Naive thymus-derived CD8-positive, alpha-beta T cell (primary cell): ENCODE measurements at places on chromosomes 16 and 17.

DNA sequence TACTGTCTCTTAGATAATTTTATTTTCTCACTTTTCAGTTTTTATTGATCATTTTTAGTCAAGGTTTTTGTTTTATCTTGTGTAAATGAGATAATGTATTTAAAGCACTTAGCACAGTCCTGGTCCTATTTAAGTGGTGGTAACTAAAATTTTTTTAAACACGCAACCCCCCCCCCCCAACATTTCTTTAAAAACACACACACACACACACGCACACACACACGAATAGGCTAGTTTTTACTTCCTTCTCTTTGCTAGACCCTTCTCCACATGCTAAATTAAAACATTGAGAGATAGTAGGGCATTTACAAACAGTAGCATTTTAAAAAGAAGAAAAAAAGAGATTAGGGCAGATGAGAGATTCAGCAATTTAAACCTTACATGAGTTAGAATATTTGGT, 5.0 kb downstream of the NFATC3 start:
- DNase-seq: no peak

- DNase-seq: no peak
Observed at GRCh38 chr17:79667746-79668145, 56.9 kb upstream of the RBFOX3 start.

GRCh38 chr17:30002088-30002487, 60.7 kb downstream of the EFCAB5 start:
- DNase-seq: no peak

GRCh38 chr17:27496437-27496943, 40.2 kb downstream of the KSR1 start:
- no peak for DNase-seq

DNA sequence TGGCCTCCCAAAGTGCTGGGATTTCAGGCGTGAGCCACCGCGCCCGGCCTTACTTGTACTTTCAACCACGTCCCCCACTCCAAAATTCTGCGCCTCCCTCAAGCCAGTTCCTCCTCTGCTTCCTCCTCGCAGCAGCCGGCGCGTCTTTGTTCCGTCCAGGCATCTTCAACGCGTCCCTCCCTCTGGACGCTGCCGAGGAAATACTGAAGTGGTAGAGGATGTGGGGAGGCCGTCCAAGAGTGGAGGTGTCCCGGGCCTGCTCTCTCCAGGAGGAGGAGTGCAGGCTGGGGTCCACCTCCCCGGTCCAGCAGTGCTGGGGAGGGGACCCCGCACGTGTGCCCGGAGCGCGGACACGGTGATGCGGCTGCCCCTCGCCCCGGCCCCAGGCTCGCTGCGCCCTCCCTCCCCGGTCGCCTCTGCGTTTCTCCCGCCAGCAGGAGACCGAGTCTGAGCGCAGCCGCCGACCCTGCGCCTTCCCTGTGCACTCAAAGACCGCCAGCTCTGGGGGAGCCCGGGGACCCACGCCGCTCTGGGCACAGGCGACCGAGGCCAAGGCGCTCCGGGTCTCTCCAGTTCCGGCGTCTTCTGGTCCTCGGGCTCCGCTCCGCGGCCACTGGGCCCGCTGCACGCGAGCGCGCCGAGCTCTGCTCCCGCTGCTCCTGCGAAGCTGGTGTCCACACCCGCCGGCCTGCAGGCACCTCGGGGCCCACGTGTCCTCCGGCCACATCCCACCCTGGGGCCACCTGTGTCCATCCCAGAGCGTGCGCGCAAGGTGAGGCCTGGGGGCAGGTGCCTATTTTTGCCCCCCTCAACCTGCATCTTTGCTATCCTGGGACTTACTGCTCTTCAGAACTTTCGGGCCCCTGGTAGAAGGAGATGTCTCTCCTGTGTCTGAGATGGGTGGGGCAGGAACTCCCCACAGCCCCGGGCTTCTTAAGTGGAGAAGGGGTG, 31.7 kb downstream of the OSBPL7 start:
- DNase-seq: no peak

DNA sequence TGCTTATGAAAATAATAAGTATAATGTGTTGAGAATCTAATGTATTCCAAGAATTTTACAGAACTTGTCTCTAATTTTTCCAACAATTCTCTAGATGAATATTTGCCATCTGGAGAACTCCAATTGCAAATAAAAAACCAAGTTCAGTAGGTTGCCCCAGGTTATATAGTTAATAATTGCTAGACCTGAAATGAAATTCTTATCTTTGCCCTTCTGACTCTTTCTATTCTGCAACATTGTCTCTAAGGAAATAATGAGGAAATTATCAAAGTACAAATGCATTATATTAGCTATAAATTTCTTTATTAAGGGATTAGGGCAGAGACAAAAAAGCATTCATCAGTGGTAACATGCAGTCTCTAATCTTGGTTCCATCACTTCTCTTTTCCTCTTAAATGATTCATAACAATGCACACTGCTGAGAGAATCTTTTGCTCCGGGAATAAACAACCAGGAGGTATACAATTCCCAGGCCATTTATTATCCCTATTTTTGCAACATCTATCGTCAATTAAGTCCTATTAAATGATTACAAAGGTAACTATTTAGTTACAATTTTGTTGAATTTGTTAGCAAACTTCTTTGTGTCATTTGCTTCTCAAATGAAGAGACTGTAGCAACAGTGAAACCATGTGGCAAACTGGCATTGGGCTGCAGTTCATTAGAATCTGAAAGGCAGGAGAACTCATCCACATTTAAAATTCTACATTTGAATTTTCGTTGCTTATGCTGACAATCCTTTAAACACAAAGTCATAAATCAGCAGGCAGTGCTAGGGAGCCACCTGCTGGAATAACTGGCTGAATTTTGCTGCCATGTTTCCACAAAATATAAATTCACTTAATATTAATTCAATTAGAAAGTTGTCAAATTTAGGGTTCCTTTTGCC, 349.6 kb downstream of the KIF2B start:
- no peak for DNase-seq

GRCh38 chr16:57277586-57277985, 6.9 kb downstream of the PLLP start:
- DNase-seq: peak; percentile 60

DNA sequence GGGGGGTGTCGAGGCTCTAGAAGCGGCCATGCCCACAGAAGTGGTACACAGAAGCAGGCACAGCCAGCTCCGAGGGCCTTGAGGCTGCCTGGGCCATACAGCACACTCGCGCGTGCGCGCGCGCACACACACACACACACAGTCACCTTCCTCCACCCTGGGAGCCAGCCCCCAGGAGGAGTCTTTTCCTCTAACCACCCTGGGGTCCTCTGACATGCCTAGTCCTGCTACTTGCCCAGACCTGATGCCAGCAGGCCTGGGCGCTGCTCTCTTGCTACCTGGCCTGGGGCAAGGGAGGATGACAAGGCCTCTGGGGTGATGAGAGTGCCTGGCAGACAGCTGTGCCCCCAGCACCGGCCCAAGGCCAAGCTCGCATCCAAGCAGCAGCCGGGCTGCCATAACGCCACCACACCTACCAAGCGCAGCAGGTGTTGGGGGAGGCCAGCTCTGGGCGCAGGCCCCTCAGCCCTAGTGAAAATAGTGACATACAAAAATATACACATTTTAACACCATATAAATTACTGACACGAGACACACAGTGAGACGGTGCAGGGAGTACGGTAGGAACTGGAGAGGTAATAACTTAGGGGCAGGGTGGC, 41.1 kb downstream of the TSC2 start:
- no peak for DNase-seq

GRCh38 chr16:19578378-19578971, 23.0 kb downstream of the VPS35L start:
- no peak for DNase-seq

DNA sequence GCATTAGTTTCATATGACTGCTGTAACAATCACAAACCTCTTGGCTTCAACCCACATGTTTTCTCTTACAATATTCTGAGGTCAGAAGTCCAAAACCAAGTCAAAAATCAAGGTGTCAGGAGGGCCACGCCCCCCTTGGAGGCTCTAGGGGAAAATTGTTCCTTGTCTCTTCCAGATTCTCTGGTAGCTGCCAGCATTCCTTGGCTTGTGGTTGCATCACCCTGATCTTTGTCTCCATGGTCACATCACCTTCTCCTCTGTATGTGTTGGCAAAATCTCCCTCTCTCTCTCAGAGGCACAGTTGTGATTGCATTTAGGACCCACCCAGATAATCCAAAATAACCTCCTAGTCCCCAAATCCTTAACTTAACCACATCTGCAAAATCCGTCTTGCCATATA, 105.8 kb downstream of the GAS7 start:
- no peak for DNase-seq

DNA sequence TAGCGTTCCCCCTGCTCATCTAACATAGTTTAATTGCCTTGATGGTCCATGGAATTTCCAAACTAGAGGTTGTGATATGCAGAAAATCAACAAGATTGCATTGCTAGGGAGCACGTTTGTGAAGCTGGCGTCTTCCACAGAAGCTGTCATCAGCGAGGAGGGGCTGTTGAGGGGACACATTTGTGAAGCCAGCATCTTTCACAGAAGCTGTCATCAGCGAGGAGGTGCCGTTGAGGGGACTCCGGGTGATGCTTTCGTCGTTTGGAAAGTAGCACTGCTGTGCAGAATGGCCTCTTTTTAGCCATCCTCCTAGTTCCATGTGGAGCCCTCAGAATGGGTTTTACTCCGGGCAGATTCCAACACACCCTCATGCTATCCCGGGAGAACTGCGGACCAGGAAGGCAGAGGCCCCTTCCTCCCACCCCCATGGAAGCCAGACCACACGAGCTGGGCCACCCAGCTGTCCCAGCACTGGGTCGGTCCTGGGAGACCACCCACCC, 119.6 kb upstream of the CHMP6 start:
- no peak for DNase-seq

DNA sequence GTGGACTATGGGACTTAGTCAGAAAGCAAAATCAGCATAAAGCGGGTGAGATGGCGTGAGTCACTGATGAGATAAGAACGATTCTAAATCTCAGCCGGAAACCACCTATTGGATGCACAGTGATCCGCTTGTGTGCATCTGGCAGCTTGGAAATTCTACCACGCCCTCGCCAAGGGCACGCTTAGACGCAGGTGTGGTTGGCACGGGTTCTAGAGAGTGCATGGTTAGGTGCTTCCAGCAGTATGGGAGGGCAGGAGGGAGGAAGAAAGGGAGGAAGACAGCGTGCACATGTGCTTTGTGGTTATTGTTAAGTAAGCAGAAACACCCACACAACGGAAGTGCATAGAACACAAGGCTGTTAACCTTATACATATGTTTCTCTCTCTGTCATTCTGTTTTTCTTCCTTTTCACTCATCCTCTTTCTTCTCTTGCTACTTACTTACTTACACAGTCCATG, 374.0 kb upstream of the ASIC2 start:
- no peak for DNase-seq

- no peak for DNase-seq
Observed at GRCh38 chr17:79513206-79513605, 97.6 kb downstream of the RBFOX3 start.

DNA sequence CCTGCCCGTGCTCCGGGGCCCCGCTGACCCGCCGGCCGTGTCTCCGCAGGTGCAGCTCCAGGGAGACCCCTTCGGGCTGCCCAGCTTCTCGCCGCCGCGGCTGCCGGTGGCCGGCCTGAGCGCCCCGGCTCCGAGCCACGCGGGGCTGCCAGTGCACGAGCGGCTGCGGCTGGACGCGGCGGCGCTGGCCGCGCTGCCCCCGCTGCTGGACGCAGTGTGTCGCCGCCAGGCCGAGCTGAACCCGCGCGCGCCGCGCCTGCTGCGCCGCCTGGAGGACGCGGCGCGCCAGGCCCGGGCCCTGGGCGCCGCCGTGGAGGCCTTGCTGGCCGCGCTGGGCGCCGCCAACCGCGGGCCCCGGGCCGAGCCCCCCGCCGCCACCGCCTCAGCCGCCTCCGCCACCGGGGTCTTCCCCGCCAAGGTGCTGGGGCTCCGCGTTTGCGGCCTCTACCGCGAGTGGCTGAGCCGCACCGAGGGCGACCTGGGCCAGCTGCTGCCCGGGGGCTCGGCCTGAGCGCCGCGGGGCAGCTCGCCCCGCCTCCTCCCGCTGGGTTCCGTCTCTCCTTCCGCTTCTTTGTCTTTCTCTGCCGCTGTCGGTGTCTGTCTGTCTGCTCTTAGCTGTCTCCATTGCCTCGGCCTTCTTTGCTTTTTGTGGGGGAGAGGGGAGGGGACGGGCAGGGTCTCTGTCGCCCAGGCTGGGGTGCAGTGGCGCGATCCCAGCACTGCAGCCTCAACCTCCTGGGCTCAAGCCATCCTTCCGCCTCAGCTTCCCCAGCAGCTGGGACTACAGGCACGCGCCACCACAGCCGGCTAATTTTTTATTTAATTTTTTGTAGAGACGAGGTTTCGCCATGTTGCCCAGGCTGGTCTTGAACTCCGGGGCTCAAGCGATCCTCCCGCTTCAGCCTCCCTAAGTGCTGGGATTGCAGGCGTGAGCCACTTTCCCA, 5.9 kb downstream of the CTF1 start:
- DNase-seq: peak; percentile 57

DNA sequence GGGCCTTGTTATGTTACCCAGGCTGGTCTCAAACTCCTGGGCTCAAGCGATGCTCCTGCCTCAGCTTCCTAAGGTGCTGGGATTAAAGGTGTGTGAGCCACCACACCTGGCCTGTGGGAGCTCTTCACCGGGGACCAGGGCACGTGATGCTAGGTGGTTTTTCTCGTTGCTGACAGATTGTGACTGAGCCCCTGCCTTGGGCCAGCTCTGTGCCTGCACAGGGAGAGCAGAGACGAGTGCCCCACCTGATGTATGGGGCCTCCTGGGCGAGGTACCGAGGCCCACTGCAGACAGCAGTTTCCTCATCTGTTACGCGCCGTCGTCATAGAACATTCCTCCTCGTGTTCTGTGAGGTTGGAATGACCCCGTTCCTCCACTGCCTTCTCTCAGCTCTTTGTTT, 280.7 kb downstream of the CPPED1 start:
- no peak for DNase-seq

DNA sequence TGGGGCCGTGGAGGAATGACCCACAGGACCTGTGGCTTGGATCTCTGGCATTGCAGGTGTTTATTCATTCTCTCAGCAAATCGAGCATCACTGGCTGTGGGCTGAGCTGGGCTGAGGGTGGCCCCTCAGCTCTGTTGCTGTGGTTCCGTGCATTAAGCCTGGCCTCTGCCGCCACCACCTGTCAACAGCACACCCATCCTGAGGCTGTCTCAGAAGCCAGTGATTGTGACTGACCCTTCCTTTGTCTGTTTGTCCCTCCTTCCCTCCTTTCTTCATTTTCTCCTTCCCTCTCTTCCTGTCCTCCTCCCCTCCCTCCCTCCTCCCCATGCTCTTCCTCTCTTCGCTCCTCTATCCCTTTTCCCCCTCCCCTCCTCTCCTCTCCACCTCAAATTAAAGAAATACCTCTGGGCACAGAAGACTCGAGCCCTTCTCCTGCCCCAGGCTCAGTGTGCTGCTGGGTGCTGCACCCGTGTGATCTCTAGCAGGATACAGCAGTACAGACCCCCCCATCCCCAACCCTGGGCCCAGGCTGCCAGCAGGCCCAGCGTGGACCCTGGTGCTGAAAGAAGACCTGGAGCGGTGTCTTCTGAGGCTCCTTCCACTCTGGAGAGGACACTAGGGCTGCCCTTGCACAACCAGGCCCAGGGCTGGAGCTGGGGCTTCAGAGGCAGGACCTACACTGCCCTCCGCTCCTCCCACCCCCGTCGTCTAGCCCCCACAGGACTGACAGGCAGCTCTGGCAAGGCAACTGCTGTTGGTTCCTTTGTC, 75.9 kb downstream of the PLD6 start:
- DNase-seq: no peak
